ENCODE measurements at places on chromosomes 2 and 18.

GRCh38 chr2:55239656-55240222 lies 7.3 kb downstream of the RPS27A start:
- no peak for DNase-seq

DNA sequence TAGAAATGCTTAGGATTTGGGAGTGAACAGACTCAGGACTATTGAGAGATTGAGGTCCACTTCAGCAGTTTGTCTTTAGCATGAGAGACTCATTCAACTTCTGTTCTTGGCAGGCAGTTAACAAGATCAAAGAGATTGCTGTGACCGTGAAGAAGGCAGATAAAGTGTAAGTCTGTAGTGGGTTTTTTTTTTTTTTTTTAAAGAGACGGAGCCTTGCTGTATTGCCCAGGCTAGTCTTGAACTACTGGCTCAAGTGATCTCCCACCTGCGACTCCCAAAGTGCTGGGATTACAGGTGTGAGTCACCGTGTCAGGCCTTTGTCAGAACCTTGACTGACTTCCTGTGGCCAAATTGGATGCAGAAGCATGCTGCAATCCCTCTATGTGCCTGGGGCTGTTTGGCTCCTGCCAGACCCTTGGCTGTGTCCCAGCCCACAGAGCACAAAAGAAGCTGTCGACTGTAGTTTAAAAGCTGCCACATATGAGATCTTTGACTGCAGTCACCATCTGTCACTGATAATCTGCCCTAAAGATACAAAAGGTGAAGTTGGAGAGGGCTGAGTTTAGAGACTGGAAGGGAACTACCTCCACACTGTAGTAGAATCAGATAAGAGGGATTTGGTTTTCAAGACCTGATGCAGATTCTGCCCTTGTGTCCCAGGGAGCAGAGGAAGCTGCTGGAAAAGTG lies 9.9 kb downstream of the CCT7 start:
- no peak for DNase-seq

GRCh38 chr2:197838036-197838435 lies 33.6 kb downstream of the PLCL1 start:
- DNase-seq, result no peak

- DNase-seq, result no peak
These were observed 103.4 kb upstream of the RNU4ATAC start for GRCh38 chr2:121427187-121427689.

DNA sequence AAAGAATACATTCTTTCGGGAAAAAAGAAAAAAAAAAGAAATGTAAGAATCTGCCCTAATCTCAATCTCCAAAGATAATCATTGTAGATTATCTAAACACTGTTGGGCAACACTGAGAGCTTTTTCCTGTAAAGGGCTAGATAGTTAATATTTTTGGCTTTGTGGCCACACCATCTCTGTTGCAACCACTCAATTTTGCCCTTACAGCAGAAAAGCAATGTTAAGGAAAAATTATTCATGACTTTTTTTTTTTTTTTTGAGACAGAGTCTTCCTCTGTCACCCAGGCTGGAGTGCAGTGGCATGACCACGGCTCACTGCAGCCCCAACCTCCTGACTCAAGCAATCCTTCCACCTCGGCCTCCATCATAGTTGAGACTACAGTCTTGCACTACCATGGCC lies 17.3 kb upstream of the FZD5 start:
- peak; percentile 67 for DNase-seq

DNA sequence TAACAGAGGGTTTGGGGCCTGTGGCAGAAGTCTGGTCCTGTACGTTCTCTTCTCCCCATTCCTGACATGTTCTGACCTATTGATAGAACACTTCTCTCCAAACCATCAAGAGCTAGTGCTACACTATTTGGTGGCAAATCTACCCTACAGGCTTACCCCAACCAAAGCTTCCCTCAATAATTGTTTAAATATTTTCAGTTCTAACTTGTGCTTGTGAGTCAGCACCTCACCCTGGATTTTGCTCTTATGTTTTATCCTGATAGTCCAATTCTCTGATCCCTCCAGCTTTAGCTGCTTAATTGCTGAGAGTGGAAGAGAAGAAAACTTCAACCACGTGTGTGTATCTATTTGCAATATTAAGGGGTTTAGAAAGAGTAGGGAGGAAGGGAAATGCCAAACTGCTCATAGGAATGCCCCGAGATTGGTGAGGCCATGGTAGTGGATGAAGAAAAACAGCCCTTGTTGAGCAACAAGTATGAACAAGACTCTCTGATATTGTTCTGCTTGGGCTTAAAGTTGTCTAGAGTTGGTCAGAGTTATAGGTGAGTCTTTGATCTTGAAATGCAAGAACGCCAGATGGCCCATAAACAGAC lies 67.8 kb upstream of the PARD3B start:
- no peak for DNase-seq

- DNase-seq, result no peak
These were observed 85.8 kb downstream of the PLEKHM3 start for GRCh38 chr2:207939342-207940108.

- no peak for DNase-seq
These were observed 16.9 kb upstream of the KCNG3 start for GRCh38 chr2:42510608-42511243.

DNA sequence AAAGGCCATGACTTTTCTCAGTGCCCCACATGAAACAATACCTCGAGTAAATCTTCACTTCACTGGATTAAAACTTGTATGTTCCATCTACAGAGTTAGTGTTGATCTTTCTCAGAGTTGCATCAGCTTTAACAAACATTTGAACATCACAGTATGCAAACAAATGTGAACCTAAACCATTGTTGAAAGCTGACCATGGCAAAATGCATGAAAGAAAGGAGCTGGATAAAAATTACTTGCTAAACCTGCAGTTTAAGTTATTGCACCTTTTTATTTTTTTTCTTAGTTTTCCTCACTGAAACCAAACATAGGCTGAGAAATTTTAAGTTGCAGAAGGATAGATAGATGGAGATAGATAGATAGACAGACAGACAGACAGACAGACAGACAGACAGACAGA lies 107.2 kb upstream of the UGP2 start:
- no peak for DNase-seq

DNA sequence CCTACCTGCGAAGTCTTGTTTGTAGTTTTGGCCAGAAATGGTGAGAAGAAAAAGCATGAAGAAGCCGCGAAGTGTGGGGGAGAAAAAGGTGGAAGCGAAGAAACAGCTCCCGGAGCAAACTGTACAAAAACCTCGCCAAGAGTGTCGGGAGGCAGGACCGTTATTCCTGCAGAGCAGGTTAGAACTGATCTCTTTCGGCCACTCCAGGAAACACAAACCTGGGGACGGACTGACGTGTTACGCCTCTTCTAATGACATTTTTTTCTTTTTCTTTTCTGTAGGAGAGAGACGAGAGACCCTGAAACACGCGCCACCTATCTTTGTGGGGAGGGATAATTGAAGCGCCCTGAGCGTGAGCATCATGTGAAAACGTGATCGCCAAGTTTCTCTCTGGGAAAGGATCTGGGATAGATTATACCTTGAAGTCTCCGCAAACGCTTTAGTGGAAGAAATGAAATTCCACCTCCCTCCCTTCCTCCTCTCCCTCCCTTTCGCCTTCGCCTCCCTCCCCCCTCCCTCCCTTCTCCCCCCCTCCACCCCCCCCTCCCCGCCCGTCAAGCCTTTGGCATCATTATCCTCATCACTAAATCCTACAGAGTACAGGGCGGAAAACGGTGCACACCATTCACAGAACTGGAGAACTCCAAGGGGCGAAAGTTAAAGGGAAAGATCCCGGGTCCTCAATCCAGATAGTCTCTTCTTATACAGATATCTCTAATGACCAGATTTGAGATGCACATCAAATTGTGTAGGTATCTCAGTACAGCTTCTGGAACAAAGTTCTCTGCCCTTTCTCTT lies at the start of gene ZEB2:
Gene ZEB2 (minus strand): TSS at position 186 of the 798 bp plus-strand sequence. CDS start 2,769 bp downstream, outside the sequence.
- DNase-seq, result no peak

DNA sequence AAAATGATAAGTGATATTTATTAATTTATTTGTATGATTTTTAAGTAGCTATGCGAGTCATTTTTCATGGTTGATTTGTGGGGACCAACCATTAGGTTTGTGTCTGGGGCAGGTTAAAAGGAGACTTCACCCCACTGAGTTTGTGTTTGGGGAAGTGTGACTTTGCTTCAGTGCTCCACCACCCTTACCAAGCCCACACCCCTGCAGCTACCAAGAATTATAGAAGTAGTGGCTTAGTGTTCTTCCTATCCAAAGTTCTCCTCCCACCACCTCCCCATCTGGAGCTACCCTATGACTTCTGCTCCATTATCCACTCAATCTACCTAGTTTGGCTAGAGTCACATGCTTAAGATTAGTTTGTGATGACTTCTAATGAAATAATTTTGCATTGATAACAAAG lies 182.1 kb upstream of the ZEB2 start:
- peak; percentile 84 for DNase-seq

- no peak for DNase-seq
These were observed 1915.0 kb upstream of the CELF4 start for GRCh38 chr18:39480494-39481195.

DNA sequence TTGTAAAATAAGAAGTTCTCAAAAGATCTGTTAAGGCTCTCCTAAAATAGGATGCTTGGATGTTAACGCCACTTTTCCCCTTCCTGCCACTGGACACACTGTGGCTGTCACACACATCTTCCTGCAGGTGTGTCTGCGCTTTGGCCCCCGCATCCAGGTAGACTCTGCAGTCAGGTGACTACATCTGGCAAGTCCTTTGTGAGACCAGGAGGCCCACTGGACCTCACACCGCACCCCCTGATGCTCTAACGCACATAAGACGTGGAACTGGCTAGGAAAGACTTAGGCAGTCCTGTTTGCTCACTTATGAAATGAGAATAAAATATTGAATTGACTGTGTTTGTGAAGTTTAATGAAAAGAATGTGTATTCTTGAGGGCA lies 67.6 kb upstream of the PXDN start:
- no peak for DNase-seq

- no peak for DNase-seq
These were observed 22.2 kb upstream of the TTC39C start for GRCh38 chr18:23992089-23992940.

DNA sequence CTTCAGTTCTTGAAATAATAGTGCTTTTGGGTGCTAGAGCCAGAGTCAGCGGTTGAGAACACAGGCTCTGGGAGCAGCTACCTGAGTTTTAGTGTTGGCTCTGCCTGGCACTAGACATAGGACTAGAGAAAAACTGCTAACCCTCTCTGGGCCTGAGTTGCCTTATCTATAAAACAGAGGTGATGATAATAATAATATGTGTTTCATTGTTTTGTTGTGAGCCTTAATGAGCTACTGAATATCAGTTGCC lies 391.7 kb downstream of the PTPRM start:
- no peak for DNase-seq

DNA sequence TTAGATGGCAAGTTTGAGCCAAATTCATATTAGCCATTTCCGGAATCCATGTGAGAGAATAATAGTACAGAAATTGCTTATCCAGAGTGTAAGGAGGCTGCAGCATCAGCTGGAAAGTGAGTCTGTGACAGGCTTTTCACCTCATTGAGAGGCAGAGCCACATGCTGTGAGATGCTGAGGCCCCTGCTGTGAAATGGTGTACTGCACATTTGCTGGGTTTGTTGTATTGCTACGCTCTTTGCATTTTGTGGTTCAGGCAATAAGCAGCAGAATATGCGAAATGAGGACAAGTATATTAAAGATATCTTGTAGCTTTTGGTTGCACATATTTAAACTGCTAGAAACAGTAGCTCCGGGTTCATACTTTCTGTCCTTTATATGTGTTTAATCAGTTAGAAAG lies 37.0 kb downstream of the NABP1 start:
- no peak for DNase-seq

GRCh38 chr2:8922431-8922830 lies 81.1 kb downstream of the MBOAT2 start:
- DNase-seq, result no peak

DNA sequence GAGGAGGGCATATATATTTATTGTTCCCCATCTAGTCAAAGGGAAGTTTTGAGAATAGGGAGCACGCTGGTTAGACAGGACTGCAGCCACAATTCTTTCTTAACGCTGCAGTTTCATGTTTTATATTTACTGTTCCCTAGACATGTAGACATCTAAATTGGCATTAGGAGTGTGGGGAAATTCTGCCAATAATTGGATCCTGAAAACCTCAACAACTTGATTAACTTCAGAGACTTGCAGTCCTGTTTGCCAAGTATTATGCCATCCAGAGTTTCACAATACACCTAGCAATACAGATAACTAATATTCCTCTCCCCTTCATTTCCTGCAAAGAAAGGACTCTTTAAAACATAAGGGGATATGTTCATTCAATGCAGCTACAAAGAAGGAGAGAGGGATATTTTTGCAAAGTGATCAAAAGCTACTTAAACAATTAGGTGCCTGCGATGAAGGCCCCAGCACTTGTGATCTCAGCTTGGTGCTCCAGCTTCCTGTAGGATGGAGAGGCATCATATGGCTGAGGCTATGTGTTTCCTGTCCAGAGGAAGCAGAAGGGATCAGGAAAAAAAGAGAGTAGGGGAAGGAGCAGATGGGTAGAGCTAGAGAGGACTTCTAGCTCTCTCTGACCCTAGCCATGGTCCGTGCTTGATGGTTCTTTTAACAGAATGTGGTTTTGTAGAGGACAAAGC lies 264.4 kb downstream of the MTX2 start:
- no peak for DNase-seq

DNA sequence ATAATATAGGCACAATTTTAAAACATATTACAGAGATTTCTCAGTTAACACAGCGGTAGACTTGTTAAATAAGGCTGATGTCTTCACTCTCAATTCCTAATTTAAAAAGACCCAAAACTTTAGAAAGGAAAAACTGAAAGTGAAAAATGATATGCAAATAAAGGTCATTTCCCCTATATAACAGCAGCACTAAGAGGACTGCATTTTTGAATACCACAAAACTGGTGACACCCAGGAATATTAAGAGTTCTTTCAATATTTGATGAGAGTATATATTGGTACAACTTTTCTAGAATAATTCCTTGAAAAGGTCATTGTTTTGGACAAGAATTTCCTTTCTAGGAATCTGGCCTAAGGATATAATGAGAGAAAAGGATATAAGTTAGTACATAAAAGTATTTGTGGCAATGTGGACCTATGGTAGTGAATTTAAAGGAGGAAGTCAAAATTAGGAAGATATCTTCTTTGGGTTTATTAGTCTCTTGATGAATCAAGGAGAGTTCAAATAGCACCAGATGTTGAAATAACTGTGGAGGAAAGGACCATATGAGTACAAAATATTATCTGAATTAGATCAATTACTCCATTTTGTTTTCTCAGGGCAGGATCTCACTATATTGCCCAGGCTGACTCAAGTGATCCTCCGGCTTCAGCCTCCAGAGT lies 70.3 kb downstream of the TMEM237 start:
- no peak for DNase-seq

DNA sequence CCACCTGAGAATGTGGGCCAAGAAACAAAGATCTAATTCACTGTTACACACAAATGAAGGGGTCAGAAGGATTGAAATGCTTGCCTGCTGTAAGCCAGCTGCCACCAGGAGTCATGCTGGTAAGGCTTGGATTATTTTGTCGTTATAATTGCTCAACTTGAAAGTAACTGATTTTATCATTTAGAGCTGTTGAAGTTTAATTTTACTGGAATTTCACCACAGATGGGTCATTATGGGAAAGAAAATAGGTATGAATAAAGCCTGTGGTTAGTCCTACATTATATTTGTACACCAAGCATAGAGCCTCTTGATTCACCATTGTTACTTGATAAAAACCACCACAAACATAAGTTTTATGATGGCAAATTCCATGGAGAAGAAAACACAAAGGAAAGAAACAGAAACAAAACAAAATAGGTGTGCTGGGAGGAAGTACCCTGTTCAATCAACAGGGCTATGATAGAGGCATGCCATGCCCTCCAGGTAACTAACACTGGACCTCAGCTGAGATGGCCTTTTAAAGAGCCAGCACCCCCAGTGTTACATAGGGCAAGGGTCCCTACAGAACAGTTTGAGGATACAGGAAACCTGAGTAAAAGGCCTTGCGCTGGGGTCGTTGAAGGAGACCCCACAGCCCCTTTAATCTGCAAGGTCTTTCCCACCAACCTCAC lies 3.0 kb downstream of the CLEC4F start:
- no peak for DNase-seq
